ENCODE measurements at places on chromosomes 16 and 17. TPM values are rescaled to one million over a fixed set of nuclear protein-coding genes. Genes with fewer than 3 reads are reported as not detected.

GRCh38 chr17:760371-760770, 8.3 kb upstream of the GEMIN4 start:
- DNase-seq, result no peak

DNA sequence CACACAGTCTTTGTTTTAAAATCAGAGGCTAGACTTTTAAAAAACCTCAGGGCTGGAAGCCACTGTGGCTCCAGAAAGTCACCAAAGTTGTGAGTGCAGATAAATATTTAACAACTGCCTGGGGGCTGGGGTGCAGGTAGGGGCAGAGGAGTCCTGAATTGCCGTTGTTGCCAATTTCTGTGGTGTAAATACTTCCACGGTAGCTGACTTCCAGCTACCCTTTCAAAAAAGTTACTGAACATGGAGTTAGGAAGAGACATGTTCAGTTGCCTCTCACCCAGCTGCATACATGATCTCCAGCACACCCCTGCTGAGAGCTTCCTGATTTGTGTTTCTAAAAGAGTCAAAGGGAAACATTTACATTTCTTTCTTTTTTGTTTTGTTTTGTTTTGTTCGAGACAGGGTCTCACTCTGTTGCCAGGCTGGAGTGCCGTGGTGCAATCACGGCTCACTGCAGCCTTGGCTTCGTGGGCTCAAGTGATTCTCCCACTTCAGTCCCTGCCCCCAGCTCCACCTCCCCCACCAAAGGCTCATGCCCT, 58.7 kb downstream of the PLXDC1 start:
- no peak for DNase-seq

GRCh38 chr16:5502944-5503343, 405.3 kb upstream of the EEF2KMT start:
- DNase-seq, result no peak

GRCh38 chr17:51217946-51218345, 41.9 kb downstream of the MBTD1 start:
- no peak for DNase-seq

- no peak for DNase-seq
These were observed 4.9 kb downstream of the GIT1 start for GRCh38 chr17:29584452-29585079.

ADORA2B gene
- polyA plus RNA-seq, result 1.0 TPM

DNA sequence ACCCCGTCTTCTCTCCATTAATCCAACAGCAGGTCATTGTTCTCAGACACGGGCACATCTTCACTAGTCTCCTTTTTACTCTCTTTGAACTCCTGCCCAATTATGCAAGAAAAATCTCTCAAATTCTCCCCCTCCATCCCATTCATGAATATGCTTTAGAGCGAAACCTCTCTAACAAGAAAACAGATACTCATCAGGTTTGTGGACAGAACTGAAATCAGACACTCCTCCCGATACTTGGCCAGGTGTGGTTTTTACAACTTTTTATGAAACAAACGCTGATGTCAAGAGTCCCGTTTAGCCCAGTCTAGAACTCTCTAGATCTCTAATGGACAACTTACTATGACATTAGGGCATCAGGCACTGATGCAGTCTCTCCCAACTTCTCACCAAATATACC, 40.9 kb downstream of the PIK3R5 start:
- no peak for DNase-seq

GRCh38 chr16:66223176-66223780, 143.2 kb upstream of the CDH5 start:
- DNase-seq, result no peak

DNA sequence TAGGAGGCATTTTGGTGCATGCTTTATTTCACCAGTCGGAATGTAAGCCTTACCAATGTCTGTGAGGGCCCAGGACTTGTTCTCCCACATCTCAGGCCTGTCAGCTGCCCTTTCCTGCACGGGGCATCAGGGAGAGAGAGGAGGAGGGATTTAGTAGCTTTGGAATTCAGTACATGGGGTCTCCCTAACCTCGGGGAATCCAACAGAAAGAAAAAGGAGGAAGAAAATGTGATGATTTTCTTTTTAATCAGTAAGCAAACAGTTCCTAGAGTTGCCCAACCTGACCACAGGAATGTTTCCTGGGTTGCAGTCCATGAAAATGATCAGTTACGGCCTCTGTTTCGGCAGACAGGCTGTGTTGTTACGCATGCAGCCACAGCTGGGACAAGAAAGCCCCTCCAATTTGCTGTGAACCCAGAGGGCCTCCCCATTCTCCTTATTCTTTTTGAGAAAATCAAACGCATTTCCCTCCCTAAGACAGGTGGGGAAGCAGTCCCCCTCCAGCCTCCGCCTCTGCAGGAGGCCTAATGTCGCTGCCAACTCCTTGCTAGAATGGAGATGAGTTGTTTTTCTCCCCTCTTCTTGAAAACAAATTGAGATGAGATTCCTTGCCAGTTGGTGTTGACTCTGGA, 53.1 kb upstream of the TANGO6 start:
- no peak for DNase-seq

- no peak for DNase-seq
These were observed 589 bp downstream of the CLCN7 start for GRCh38 chr16:1474082-1474795.

DNA sequence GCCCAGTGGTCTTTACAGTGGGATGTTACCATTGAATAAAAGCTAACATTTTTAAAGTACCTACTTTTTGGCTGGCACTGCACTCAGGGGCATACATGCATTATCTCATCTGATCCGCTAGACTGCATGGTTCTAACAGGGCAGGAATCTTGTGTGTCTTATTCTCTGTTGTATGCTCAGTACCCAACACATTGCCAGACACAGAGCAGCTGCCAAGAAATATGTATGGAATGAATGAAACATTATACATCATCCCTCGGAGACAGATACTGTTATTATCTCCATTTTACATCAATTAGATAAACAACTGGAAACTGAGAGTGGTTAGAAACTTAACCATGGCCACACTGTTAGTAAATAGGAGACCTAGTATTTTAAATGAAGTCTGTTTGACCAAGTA, 74.1 kb upstream of the CDH11 start:
- no peak for DNase-seq

PSME3 gene
- 116 TPM for polyA plus RNA-seq

- DNase-seq, result no peak
These were observed 31.5 kb upstream of the ASGR2 start for GRCh38 chr17:7146115-7146514.

- DNase-seq, result peak; percentile 72
These were observed at the start of gene MTSS2 for GRCh38 chr16:70685938-70686375. TSS of gene MTSS2 (minus strand) at chr16:70686053. CDS start at chr16:70685791, 262 bp downstream.

CSH1 gene
- polyA plus RNA-seq, result 3.4 TPM

GRCh38 chr16:87420026-87421002, 28.2 kb downstream of the MAP1LC3B start:
- DNase-seq, result no peak

NPIPB9 gene
- polyA plus RNA-seq, result 1.1 TPM

DNA sequence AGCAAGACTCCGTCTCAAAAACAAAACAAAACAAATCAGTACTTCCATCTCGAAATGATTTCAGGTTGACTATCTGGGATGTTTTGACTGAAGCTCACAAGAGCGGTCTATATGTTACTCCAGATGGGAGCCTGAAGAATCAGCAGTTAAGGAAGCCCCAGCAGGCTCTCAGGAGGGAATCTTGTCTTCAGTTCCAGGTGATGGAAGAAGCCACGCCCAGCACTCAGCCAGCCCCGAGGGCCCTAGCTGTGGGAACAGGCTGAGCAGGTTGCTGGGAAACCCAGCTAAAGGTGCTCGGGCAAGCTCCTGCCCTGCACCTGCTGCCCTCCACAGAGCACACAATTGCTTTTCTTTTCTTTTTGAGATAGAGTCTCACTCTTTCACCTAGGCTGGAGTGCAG, 32.4 kb downstream of the WIPI1 start:
- DNase-seq, result no peak

GRCh38 chr17:45792995-45793755, 9.1 kb downstream of the CRHR1 start:
- DNase-seq, result no peak

DNA sequence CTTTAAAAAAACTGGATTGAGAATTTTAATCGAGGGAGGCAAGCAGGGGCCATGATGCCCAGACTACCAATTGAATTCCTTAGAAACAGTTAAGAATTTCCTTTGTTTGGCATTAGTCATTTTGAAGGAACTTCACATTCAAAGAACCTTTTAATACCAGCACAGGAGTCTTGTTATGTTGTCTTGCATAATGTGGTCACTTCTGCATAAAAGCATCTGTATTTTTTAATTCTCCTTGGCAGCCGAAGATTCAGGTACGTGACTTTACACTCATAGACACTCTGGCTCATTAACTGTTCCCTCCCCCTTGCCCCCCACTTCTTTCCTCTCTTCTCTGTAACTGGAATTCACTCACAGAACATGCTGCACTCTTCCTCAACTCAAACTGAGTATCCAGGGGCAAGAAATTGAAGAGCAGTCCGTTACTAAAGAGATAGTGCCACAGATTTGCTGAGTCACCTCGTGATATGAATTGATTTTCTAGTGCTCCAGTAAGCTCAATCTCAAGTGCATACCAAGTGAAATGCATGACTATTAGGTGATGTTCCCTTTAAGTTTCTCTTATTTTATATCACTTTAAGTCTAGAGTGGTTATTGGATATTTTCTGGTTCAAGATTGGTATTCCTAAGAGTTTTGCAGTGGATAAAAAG, 572.2 kb upstream of the SOX9 start:
- no peak for DNase-seq

GRCh38 chr17:28524476-28525424, 18.6 kb downstream of the FOXN1 start:
- DNase-seq, result peak; percentile 41

DNA sequence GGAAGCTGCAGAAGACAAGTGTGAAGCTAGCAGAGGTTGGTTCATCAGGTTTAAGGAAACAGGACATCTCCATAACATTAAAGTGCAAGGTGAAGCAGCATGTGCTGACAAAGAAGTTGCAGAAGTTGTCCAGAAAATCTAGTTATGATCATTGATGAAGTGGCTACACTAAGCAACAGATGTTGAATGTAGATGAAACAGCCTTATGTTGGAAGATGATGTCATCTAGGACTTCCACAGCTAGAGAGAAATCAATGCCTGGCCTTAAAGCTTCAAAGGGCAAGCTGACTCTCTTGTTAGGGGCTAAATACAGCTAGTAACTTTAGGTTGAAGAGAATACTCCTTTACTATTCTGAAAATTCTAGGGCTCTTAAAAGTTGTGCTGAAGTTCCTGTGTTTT, 340.2 kb upstream of the SOX9 start:
- no peak for DNase-seq

- no peak for DNase-seq
These were observed 16.9 kb downstream of the TRIM25 start for GRCh38 chr17:56896968-56897359.

- DNase-seq, result no peak
These were observed 24.4 kb downstream of the UBE2O start for GRCh38 chr17:76428511-76428910.
